Pulmonary artery endothelial cell (primary cell): ENCODE measurements at places on chromosomes 3 and 15. TPM values are rescaled to one million over a fixed set of nuclear protein-coding genes. Genes with fewer than 3 reads are reported as not detected.

The HTD2 gene
- 5.4 and 8.7 TPM in 2 replicates for total RNA-seq

The AQP9 gene
- not detected in 2 replicates for total RNA-seq

The C3orf85 gene
- total RNA-seq: not detected in 2 replicates

The SAMMSON gene
- total RNA-seq: not detected in 2 replicates

The SEMA3F gene
- 73.6 and 80.9 TPM in 2 replicates for total RNA-seq

The EBLN2 gene
- 4.2 and 6.7 TPM in 2 replicates for total RNA-seq

The CD86 gene
- not detected in 2 replicates for total RNA-seq

The NDN gene
- total RNA-seq: 6.5 and 25.0 TPM in 2 replicates

The INSYN1 gene
- total RNA-seq: 0.11 and 0.26 TPM in 2 replicates

The PTX3 gene
- total RNA-seq: 1,084 and 1,117 TPM in 2 replicates

The LRRC34 gene
- 2.2 and 2.4 TPM in 2 replicates for total RNA-seq

The GOLGA6D gene
- not detected in 2 replicates for total RNA-seq

The LDHAL6B gene
- total RNA-seq: not detected in 2 replicates

The HGD gene
- total RNA-seq: 0.26 TPM in 1 of 2 replicates, not detected in the other

The GRK7 gene
- not detected in 2 replicates for total RNA-seq

The ANKRD34C gene
- not detected in 2 replicates for total RNA-seq

The GPR160 gene
- total RNA-seq: 2.2 and 2.6 TPM in 2 replicates

The TRPM1 gene
- total RNA-seq: 0.25 and 0.26 TPM in 2 replicates

The PLAAT1 gene
- total RNA-seq: 0.14 and 0.26 TPM in 2 replicates

The ZBBX gene
- total RNA-seq: 0.04 and 0.07 TPM in 2 replicates

The DPPA2 gene
- not detected in 2 replicates for total RNA-seq

The MAPKAPK3 gene
- 18.9 and 32.4 TPM in 2 replicates for total RNA-seq

The ACAN gene
- total RNA-seq: under 0.01 TPM in 1 of 2 replicates, not detected in the other

The RASGRF1 gene
- total RNA-seq: not detected in 2 replicates

The NR2F2 gene
- 13.6 and 22.9 TPM in 2 replicates for total RNA-seq

The SPSB4 gene
- not detected in 2 replicates for total RNA-seq
